Stimulated activated CD8-positive, alpha-beta memory T cell treated with anti-CD3 and anti-CD28 coated beads, Interleukin-4, amount 100 ng/mL, for 4 hours (primary cell): ENCODE measurements at places on chromosomes 1 and 21.

GRCh38 chr1:32972814-32973428, 8.3 kb upstream of the RNF19B start:
- no peak for DNase-seq

- no peak for DNase-seq
Observed at GRCh38 chr1:167713330-167714081, 8.3 kb upstream of the MPZL1 start.

GRCh38 chr1:30286988-30287839, 436.2 kb downstream of the MATN1 start:
- no peak for DNase-seq

GRCh38 chr1:170483051-170483450, 48.9 kb upstream of the GORAB start:
- DNase-seq = no peak

DNA sequence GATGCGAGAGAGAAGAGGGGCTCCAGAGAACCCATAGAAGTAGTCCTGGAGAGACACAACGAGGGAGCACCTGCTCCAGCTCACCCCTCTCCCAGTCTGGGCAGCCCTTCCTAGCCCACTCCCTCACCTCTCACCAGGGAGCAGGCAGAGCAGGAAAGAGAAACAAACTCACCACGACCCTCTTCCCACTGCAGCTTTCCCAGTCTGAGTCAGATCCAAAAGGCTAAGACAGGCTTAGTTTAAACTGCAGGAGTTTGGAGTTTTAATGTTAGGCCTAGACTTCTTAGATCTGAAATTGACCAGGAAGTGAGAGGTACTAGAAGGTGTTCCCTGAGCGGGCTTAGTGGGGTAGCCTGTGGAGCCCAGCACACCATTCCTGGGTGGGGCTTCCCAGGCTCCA, 29.6 kb downstream of the SLC1A7 start:
- DNase-seq = no peak

DNA sequence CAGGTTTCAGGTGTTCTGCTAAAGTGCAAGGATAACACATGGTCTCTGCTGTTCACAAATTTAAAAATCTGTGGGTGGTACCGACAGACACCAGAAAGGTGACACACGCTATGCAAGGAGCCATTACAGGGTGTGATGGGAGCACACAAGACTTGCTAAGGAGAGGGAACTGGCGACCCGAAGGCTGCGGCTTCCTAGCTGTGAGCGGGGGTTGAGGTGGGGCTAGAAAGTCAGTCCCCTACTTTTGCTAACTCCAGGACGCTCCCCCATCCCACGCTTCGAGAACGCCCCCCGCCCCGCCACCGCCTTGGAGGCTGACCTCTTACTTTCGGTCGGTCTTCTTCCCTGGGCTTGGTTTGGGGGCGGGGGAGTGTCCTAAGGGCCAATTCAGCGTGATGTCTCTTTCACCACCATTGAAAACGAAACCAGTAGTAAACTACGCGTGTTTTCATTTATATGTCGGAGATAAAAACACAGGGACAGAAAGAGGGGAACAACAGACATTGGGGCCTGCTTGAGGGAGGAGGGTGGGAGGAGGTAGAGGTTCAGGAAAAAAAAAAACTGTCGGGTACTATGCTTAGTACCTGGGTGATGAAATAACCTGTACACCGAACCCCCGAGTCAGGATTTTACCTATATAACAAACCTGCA, 1.1 kb downstream of the CKS1B start:
- no peak for DNase-seq

DNA sequence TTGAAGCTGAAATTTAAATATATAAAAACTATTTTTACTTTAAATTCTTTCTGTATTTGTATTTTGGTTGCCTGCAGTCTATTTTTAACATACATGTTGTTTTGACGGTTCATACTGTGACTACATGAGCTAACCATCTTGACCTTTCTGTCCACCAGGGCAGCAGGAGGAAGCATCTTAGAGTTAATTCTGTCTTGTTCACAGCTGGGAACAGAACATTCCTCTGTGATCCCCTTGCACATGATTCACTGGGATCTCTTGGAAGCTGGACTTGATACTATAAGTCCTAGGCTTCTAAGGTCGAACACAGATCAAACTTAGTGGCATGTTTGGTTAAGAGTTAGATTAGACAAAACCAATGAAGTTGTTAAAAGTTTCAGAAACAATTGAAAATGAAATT, 99.7 kb downstream of the NFIA start:
- DNase-seq = no peak

- no peak for DNase-seq
Observed at GRCh38 chr1:218942431-218942830, 231.2 kb upstream of the LYPLAL1 start.

DNA sequence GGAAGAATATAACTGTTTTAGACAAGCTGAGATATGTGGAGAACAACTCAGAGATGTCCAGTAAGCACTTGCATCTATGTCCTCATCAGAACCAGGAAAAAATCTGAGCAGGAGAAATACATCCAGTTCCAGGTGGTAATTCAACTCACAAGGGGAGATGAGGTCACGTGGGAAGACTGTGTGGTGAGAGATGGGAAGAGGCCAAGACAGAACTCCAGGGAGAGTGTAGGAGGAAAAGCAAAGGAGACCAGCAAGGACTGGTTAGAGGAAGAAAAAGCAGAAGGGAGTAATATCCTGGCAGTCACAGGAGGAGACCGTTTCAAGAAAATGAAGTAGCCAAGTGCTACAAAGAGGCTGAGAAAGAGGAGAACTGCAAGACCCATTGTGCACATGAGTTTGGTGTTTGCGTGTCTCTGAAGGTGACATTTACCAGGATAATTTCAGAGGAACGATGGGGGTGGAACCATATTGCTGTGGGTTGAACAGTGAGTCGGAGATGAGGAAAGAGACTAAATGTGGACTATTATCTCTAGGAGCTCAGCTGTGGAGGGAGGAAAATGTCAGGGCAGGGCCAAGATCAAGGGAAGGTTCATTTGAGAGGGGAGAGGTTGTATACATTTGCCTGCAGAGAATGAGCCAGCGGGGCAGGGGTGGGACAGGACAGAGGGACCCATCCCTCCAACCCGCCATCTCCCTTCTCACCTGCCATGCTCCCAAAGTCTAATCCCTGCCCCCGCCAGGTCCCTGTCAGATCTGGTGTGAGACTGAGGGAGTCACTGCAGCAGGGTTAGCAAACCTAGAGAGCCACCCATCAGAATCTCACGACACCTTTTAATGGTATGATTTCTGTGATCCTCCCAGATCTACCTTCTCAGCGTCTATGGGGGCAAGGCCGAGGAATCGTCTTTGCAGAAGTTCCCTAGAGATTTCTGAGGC, 24.9 kb downstream of the SUSD4 start:
- DNase-seq = no peak

DNA sequence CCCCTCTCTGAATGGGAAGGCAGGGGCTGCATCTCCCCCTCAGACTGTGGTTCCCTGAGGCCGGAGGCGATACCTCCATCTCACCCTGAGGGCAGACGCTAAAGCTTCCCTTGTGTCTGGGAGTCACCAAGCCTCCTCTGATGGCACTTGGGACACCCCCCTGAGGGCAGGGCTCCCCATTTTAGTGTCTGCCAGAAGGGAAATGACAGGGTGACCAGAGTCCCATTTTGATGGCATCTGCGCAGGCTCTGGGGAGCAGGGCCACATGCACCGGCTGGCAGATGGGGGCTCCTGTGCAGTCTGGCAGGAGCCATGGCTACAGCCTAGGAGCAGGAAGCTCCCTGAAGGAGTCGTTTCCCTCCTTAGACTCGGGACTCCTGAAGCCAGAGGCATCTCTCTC, 1.7 kb downstream of the S100A2 start:
- DNase-seq = no peak

DNA sequence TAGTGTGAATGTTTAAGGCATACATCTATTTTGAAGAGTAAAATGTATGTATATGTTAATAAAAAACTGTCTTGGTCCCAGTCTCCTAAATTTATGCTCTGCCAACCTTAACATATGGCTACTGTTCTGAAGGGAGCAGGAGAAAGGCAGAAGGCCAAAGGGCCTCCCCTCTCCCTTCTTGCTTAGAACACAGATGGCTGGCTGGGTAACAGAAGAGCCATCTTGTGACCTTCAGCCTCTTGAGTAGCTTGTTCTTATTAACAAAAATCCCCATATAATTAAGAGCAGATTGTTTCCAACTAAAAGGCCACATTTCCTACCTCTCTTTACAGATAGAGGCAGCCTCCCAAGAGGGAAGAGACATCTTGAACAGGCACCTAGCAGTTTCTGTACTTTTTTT, 36.1 kb downstream of the EPB41 start:
- DNase-seq = no peak

- no peak for DNase-seq
Observed at GRCh38 chr1:19758227-19758830, 41.4 kb downstream of the TMCO4 start.

DNA sequence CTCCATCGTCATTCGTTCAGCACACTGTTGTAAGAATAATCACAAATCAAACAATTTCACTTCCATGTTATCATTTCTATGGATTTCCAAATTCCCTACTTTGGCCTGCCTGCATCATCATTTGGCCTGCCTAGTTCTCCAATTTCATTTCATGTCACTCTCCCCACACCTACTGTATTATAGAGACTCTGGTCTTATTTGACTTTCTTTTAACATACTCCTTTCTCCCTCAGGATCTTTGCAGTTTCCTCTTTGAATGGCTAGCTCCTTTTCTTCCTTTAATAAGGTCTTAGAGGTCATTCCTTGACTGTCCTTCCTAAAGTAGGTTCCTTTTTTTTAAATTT, 36.3 kb upstream of the PODN start:
- DNase-seq = no peak

DNA sequence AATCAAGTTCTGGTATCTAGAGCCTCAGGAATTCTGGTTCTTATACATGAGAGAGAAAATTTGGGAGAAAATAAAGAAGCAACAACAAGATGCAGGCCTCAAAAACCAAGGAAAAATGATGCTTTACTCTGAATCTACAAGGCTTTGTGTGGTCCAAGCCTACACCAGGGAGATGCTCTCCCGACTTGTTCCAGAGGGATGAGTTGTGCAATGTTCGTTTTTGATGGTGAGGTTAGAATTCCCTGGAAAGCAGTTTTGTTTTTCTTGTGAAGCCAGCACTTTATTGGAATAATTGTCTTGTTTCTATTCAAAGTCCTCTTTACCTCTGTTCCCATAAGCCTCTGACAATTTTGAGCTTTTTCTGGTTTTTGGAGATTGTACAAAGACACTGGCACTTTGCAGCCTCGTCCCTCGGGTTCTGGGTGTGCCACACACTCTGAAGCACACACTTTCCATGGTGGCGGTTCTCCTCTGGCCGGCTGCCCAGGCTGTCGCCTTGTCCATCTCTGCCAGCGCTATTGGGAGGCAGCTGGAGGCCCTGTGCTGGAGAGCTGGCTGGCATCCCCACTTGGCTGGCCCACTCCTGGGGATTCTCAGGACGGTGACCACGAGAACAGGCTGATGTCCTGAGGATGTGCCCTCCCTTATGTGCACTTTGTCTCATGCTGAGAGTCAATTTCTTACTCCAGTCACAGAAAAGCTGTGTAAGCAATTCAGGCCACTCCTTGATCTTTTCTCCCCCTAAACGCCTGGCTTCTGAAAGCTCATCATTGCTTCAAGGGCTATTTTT, 70.2 kb downstream of the EDEM3 start:
- no peak for DNase-seq

- peak; percentile 15 for DNase-seq
Observed at GRCh38 chr1:51569284-51570062, 47.4 kb upstream of the OSBPL9 start.

GRCh38 chr1:28132171-28133167, 44.0 kb downstream of the PTAFR start:
- no peak for DNase-seq

DNA sequence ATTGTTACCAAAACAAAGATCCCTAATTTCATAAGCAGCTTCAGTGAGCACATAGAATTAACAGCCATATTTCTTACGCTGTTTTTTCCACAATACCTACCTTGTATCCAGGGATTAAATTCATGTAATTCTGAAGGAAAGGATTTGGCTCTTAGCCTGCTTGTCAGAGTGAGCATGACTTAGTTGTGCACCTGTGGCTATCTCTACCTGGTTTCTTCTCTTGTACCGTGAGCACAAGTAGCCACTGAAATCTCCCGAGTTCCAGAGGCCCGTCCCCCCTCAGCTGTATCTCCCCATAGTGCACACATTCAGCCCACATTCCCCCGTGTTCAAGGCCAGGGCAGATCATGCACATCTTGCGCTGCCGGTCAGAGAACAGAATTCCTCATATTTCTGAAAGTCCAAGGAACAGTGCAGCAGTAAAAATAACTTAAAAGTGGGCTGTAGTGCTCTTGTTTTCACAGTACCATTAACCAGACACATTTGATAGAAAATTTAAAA, 2.3 kb downstream of the TENT5C start:
- no peak for DNase-seq

GRCh38 chr1:9086796-9087195, 17.4 kb upstream of the SLC2A5 start:
- no peak for DNase-seq

- DNase-seq = no peak
Observed at GRCh38 chr1:58823481-58824010, 39.7 kb upstream of the JUN start.

DNA sequence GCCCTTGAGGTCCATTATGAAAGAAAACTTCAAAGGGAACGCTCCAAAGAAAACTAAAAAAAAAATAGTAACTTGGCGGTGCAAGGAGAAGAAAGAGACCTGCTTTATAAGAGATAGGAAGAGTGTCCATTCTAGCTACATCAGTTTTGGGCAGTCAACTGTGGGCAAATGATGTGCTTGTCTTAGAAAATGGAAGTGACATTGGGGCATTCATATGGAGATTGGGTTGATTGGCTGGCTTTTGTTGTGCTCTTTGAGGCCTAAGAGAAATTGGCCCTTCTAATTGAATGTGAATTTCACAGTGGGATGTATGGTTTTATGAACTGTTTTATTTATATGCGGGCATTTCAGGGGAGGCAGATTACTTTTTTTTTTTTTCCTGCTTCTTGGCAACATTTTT, 13.2 kb downstream of the PPP1R12B start:
- no peak for DNase-seq

- no peak for DNase-seq
Observed at GRCh38 chr1:53899206-53899628, 5.2 kb downstream of the DIO1 start.

DNA sequence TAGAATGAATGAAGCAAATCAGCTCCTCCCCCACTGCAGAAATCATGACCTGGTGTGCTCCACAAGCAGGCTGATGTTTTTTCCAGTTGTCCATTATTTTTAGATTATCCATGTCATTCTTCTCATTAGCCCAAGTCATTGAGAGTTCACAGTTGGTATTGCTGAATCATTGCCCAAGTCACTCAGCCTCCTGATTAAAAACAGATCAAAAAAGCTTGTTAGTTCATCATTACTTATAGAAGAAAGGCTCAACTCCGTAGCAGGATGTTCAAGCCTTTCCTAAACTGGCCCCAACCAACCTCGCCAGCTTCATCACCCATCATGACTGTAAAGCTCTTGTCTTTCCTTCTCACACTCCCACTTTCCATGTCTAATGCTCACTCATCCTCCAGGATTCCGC, 161.3 kb upstream of the CTTNBP2NL start:
- no peak for DNase-seq

DNA sequence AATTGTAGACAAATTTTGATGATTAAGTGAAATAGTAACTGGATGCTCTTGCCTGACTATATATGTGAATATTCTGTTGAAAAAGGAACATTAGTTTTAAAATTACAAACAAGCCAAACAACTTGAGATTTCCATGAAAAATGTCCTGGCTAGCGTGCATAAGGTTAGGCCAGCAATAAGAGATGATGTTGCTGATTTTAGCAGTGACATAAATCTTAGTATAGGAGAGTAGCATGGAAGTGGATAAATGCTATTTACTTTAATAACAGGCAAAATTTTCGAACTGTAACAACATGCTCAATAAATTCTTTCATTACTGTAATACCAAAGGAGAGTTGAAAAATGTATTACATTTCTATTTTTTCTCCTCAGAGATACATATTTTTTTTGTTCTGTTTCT, 266.6 kb downstream of the LRRC7 start:
- DNase-seq = no peak
